Thoracic aorta (tissue), 2 donors: ENCODE measurements at places on chromosomes 2 and 18. TPM values are rescaled to one million over a fixed set of nuclear protein-coding genes. Genes with fewer than 3 reads are reported as not detected.

- no peak for DNase-seq
These were observed 316.8 kb upstream of the POU3F3 start for GRCh38 chr2:104537116-104537515.

DNA sequence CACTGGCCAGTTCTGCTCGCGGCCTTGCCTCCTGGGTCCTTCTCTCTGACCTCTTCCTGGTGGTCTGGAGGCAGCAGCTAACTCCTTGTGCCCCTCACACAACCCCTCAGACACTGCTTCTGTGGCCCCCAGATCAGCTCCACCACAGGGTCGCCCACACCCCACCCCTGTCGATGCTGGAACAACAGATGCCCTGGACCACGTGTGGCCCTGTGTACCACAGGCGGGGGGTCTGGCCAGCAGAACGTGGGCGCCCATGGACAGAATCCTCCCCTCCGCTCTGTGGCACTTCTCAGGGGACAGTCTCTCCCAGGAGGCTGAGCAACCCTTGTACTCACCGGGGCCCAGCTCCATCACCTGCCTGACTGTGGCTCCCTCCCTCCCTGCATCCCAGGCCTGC, 245.6 kb downstream of the NDUFA10 start:
- no peak for DNase-seq

DNA sequence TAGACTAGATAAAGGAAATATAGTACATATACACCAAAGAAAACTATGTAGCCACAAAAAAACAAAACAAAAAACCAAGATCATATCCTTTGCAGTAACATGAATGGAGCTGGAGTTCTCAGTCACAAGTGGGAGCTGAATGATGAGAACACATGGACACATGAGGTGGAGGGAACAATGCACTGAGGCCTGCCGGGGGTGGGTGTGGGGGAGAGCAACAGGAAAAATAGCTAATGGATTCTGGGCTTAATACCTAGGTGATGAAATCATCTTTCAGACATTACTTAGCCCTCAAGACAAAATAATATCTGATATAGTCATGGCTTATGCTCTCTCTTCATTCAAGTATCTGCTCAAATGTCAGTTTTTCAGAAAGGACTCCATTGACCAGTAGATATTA, 930.6 kb downstream of the LRP1B start:
- no peak for DNase-seq

DNA sequence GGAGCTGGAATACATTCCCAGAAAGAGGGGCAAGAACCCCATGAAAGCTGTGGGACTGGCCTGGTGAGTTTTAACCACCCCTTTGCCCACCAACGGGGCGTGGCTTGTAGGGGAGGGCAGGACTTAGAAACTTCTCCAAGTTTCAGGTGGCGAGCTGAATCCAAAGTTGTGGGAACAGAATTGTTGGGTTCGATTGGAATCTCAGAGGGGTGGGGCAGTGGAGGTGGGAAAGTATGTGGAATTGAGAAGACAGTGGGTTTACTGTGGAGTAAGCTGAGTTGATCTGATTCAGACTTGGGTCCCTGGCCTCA, 1.1 kb downstream of the PNKD start:
- DNase-seq: no peak

GRCh38 chr18:5496305-5496704, 47.5 kb downstream of the EPB41L3 start:
- DNase-seq: no peak

DNA sequence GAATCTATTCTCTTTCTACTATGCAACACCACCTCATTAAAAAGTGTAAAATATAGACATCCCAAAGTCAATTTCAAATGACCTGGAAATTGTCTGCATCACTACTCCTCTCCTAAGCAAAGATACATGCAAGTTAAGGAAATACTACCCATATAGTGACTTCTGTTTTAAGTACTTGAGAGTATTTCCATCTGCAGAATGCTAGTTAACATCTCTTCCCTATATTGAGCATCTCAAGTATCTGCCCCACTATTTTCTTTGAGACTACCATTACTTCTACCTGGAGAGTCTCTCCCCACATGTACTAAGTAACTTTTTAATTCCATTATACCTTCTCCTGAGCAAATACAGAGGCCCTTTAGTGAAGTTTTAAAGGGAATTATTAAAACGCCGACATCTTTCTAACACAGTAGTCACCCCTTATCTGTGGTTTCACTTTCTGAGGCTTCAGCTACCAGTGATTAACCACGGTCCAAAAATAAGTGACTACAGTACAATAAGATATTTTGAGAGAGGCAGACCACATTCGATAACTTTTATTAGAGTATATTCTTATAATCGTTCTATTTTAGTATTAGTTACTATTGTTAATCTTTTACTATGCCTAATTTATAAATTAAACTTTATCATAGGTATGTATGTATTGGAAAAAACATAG, 21.8 kb downstream of the CWC22 start:
- DNase-seq: no peak

- DNase-seq: no peak
These were observed 860.0 kb downstream of the CPS1 start for GRCh38 chr2:211416373-211416772.

SCG2 gene
- total RNA-seq: 4.9 TPM

- no peak for DNase-seq
These were observed 1.8 kb downstream of the ZFP36L2 start for GRCh38 chr2:43224571-43225092.
